ENCODE measurements at places on chromosomes 6 and 20.

GRCh38 chr6:92681401-92681800 is 738.0 kb downstream of the EPHA7 start:
- no peak for DNase-seq

DNA sequence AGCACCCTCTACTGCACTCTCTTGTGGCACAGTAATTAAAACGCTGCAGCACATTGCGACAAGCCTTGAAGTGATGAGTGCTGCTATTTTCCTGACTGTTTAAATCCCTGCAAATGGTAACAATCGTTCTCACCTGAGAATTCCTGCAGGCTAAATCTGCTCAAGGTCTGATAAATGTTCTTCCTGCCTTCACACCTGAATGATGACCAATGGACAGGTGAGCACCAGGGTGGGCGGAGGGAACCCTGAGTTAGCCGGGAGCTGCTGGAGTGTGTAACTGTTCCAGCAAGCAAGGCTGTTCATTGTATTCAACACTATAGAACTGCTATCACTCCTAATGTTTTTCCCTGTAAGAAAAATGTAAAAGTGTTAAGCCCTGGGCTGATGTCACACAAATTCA is 4.0 kb downstream of the DACT2 start:
- no peak for DNase-seq

DNA sequence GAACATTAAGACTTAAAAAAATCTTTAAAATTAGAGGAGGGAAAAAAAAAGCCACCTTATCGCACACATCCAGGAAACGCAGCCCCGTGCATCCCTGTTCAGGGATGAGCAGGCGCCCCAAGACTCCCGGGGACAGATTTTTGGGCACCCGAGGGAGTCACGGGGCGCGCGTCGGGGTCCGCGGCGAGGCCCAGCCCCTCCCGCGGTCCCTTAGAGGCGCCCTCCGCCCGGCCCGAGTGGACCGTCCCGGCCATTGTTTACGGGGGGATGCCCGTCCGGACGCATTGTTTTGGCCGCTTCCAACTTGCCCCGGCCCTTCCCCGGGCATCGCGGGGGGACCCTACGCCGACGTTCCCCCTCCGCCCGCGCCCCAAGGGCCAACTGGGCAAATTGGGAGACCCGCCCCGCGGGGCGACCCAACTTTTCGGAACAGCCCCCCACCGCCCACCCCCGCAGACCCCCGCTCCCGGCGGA is 610 bp downstream of the ZNF217 start:
- DNase-seq = peak; percentile 31

DNA sequence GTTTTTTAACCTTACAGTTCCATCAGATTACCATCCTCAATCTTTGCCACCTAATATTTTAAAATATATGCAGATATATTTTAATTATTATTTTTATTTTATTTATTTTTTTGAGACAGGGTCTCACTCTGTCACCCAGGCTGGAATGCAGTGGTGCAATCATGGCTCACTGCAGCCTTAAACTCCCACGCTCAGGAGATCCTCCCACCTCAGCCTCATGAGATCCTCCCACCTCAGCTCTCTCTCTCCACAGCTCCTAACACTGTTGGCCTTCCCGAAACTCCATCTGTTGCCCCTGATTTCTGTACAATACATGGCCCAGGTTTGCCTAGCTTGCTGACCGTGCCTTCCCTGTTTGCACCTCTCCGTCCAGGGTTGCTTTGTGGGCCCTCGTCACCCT is 4.4 kb upstream of the TAB2 start:
- DNase-seq = no peak

DNA sequence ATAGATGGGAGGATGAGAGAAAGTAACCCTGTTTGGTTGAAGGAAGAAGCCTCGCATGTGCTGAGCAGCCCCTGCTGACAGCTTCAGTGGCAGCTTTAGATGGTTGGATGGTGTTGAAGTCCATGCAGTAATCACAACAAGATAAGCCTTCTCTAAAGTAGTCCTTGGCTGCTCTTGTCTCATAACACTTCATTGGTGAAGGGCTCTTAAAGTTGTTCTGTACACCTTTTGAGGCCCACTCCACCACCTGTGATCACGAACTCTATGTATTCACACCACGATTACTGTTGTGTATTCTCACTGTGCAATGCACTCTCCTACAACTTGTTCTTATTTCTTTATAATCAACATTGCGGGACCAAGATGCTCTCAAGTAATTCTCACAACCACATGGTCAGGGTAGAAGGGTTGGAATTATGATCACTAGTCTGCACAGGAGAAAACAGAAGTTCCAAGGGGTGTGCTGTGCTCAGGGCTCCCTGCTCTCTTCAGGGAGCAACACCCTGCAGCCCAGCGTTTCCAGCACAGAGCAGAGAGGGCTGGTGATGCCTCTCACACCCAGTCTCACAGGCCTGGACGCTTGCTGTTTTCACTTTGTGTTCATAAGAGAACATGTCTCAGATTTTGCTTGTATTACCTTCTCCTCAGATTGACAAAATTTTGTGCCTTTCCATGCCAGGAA is 294.4 kb downstream of the SMOC2 start:
- no peak for DNase-seq

DNA sequence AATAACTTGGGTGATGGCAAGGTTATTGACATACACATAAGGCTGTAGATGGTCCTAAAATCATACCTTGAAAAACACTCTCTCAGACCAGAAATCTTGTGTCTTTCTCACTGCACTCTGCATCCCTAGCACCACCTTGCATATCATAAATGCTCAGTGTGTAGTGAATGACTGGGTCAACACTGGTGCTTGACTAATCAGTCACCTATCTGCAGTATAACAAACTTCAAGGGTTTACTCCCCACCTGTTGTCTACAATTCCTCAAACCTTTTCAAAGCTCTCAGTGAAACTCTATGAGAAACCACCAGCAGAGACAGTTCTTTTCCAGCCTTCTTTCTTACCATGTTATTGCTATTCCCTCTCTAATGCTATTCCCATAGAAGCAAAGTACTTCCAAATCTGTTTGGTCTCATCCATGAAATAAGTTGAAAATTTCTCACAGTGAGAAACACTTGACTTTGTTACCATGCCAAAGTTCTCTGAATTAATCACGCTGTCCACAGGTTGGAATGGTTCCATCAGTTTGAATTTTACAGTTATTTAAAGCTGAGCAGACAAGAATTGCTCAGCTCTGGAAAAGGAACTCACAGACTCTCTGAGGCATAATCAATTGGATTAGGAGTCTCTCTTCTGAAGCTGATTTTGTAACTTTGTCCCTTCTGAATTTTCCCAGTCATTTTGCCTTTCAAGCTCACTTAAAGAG is 104.8 kb upstream of the EYA4 start:
- no peak for DNase-seq

GRCh38 chr6:57068061-57068460 is 21.6 kb downstream of the KIAA1586 start:
- DNase-seq = no peak

- DNase-seq = no peak
These were observed 76.1 kb downstream of the SCAND1 start for GRCh38 chr20:35878113-35878625.

- DNase-seq = no peak
These were observed 403.9 kb upstream of the JARID2 start for GRCh38 chr6:14841901-14842421.

DNA sequence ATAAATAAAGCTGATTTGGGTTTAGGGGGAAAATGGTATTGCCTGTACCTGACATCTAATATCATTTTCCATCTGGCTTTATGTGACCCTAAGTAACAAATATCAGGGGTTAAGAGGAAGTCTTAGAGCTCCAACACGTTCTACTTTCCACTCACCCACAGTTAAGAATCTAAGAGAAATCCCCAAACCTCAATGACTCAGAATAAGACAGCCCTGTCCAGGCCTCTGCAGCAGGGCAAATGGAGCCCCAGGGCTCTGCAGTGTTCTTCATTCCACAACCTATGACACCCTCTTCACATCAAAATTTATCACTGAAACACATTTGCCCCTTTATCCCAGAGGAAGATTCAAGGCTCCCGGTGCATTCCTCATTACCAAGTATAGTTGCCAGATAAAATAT is 20.3 kb upstream of the TENT5A start:
- DNase-seq = no peak

DNA sequence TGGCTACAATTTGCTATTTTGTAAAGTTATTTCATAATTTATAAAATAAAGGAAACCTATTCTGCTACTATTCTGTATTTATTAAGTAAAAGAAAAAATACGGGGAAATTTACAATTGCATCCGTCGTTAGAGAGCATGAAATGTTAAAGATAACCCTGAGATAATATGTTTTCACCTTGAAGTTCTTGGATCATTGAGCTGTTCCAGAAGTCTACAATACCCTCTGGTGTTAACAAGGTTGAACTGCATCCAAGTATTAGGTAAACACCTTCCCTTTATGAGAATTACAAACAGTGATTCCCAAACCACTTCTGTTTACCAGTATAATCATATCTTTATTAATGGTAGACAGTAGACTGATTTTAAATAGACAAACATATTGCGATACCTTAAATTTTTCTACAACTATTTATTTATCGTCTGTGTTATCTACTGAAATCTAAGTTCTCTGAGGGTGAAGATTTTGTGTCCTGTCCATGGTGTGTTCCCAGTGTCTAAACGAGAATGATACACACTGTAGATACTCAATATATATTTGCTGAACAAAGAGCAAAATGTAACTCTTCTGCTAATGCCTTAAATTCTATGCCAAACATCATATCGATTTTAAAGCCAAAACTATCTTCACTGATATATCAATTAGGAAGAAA is 28.2 kb downstream of the TBC1D32 start:
- no peak for DNase-seq

DNA sequence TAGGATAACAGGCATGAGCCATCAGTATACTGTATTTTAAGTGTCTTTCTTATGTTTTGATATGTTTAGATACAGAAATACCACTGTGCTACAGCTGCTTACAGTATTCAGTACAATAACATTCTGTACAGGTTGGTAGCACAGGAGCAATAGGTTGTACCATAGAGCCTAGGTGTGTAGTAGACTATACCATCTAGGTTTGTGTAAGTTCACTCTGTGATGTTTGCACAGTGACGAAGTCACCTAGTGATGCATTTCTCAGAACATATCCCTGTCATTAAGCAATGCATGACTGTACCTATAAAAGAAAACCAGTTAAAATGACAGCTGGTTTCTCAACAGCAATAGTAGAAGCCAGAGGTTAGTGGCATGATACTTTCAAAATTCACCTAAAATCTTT is 3.0 kb upstream of the ZBTB24 start:
- DNase-seq = no peak

DNA sequence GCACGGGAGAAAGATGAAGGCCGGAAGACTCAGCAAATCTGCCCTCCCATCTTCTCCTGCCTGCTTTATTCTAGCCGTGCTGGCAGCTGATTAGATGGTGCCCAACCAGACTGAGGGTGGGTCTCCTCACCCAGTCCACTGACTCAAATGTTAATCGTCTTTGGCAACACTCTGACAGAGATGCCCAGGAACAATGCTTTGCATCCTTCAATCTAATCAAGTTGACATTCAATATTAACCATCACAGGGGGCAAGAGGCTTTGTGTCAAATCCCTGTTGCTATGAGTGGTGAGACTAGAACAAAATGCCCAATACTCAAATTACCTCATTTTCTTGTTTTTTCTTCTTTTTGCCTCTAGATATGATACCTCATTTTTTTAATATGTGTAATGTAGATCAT is 27.4 kb upstream of the PLAGL1 start:
- DNase-seq = no peak

DNA sequence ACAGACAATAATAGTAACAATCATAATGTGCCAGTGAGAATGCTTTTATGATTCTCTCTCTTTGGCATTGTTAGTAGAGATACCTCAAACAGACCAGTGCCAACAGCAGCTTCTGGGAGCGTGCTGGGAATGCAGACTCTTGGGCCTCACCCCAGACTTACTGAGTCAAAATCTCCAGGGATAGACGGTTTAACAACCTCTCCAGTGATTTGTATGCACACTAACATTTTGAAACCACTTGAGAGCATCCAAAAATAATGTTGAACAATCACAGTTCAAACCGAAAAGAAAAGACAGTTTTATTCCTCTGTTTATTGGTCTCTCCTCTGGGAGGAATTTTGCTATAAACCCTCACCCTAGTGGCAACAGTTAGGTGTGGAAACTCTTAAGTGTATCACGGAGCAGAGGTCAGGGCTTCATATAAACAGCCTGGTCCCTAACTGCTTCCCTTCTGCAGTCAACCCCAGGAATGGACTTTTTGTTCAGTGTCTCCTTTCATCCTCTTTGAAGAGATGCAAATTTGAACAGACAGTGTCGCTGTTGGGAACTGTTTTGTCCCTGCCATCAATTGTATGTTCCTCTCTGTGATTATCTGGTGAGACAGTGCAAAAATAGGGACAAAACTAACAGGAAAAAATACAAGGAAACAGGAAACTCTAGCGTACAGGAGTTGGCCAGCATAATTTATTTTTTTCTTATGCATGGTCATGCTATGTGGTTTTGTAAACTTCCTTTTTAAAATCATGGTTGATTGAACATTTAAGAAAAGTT is 162.4 kb upstream of the BTBD3 start:
- DNase-seq = no peak

DNA sequence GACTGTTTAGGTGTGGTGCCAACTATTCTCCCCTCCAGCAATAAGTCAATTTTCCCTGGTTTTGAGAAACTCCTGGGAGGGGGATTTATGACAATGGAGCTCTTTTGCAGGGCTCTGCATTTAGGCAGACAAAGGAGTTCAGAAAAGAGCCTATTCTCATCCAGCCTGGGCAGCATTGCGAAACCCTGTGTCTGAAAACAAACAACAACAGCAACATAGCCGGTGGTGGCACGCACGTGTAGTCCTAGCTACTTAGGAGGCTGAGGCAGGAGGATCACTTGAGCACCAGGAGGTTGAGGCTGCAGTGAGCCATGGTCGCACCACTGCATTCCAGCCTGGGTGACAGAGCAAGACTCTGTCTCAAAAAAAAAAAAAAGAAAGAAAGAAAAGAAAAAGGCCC is 6.4 kb downstream of the CLPS start:
- no peak for DNase-seq

GRCh38 chr6:150036081-150036480 is 10.7 kb upstream of the RAET1L start:
- no peak for DNase-seq

DNA sequence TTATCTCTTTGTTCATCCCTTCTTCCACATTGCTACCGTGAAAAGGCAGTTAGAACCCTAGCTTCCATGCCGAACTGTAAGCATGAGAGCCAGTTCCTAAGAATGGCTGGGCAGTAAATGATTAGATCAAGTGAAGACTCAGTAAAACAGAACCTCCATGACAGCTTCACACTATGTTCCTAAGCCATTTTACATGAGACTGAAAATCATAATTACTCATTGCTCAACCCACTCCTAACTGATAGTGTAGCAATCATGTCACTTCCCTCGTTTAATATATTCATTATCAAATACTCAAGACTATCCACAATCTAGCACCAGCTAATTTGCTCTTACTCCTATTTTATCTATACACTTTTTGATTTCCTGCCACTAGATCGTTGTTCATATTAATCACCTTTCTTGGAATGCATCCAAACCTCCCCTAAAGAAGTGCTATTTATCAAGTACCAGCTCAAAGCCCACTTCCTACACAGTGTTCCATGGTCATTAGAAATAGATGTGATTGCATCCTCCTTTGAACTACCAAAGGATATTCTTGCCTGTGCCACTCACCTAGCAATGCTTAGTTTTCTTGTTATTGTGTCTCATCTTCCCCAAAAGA is 6.0 kb downstream of the TMEM30A start:
- DNase-seq = no peak

GRCh38 chr6:53432318-53433161 is 83.8 kb upstream of the ELOVL5 start:
- no peak for DNase-seq

- DNase-seq = no peak
These were observed 46.2 kb upstream of the CEP85L start for GRCh38 chr6:118697554-118697953.

All from substantia nigra (tissue), 51 donors.